ENCODE measurements at places on chromosomes 5 and 9.

GRCh38 chr9:20692554-20692953 is 8.5 kb downstream of the FOCAD start:
- DNase-seq = no peak

DNA sequence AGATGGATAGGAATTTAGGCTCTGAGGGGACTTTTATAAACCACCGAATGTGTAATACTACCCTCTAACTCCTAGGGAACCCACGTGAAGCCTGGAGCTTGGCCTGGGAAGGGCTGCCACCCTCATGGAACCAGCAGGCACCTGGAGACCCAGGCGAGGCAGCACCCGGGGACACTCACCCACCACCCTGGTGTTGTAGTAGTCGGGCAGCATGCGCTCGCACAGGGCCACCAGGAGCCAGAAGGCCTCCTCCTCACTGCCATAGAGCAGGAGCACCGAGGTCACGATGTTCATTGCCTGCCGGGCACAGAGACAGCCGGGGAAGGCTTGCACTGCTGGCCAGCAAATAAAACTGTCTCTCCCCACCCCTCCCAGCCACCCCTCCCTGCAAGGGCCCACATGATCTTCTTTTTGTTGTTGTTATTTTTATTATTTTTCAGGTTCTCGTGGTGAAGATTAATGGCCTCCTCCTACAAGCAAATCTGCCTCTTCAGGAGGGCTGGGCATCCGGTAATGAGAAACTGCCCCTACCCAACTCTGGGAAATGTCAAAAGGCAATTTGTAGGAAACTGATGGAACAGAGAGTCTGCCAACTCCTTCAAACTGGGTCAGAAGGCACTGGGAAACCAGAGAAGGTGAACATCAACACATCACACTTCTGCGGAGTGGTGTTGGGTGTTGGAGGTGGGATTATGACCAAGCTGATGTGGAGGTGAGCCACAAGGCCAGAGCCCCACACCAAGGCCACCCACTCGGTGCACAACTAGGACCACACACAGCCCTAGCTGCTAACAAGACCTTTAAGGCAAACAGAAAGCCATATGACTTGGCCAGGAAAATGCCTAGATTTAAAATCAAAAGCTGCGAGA is 17.4 kb upstream of the MRNIP start:
- DNase-seq = no peak

DNA sequence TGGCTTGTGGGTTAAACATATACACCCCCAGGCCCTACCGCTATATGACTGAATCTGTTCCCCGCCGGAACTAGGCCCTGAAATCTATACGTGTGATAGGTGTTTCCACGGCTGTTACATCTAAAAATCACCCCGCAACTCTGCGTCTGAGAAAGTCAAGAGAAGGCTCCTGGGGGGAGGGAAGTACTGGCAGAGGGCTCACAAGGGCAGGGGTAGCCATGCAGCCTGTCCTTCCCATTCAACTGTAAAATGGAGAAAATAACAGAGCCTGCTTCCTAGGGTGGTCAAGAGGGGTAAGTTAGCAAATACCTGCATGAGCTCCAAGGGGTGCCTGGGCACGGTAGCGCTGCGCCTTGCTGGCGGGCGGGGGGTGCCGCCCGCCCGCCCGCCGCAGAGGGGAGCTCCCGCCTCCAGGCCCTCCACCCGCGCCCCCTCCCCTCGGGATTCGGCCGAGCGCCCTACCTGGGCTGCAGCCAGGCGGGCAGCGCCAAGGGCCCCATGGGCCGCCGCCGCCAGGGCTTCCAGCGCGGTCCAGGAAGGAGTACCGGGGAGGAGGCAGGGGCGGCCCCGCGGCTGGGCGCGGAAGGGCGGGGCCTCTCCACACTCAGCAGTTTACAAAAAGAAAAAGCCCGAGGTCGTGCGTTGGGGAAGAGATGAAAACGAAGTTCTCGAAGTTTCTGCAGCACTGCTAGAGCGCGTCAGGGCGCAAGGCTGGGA is at the start of gene HACD4:
HACD4 (minus strand) TSS at position 550 of the 717 bp plus-strand sequence; CDS start at position 500, 50 bp downstream.
- DNase-seq = peak; percentile 47

GRCh38 chr9:91837981-91838731 is 111.9 kb downstream of the ROR2 start:
- DNase-seq = no peak

DNA sequence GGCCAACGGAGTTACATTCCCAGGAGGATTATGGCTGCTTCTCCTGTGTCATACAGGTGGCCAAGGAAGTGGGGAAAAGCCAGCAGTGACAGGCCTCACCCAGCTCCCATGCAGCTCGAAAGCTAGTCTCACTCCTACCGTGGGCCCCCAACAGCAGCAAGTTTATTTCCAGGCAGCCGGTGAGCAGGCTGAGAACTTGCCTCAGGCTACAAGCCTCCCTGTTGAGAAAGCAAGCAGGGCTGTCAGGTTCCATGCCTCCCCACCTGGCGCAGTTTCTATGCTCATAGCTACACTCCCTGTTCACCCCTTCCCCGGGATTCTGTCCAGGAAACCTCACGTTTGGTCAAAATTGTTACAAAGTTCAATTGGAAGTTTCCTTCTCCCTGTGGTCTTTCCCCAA is 27.5 kb upstream of the DNAH5 start:
- DNase-seq = no peak

- no peak for DNase-seq
Measured at GRCh38 chr5:29889051-29889450, 1304.4 kb upstream of the CDH6 start.

GRCh38 chr9:102072059-102072764 is 333.8 kb upstream of the GRIN3A start:
- DNase-seq = no peak

DNA sequence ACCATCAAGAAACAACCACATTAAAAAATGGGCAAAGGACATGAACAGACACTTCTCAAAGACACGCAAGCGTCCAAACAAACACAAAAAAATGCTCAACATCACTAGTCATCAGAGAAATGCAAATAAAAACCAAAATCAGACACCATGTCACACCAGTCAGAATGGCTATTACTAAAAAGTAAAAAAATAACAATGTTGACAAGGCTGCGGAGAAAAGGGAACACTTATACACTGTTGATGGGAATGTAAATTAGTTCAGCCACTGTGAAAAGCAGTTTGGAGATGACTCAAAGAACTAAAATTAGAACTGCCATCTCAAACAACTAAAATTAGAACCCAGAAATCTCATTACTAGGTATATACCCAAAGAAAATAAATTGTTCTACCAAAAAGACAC is 80.4 kb downstream of the CAAP1 start:
- no peak for DNase-seq

GRCh38 chr5:146173597-146173996 is 8.9 kb downstream of the LARS1 start:
- no peak for DNase-seq

- DNase-seq = no peak
Measured at GRCh38 chr5:157599565-157599964, 24.0 kb upstream of the ADAM19 start.

- DNase-seq = no peak
Measured at GRCh38 chr5:96962540-96962991, 26.7 kb downstream of the LNPEP start.

DNA sequence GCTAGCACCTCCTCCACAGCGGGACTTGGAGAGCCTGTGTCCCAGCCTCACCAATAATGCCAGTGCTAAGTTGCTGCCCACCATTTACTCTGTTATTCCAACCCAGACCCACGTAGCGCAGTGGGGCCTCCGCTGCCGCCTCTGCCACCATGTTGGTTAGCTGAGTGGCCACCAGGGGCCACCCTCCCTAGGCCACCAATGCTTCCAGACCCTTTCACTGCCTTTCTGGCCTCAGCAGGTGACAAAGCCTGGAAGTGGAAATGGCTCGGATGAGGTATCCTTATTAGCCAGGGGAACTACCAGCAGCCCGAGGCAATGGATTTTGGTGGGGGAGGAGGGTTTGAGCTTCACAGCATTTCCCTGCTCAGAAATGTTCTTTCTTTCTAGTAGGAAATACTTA is 110.1 kb downstream of the OSTF1 start:
- DNase-seq = no peak

- no peak for DNase-seq
Measured at GRCh38 chr9:126957687-126958053, 43.1 kb downstream of the RALGPS1 start.

GRCh38 chr9:95230046-95230445 is 87.5 kb downstream of the FANCC start:
- no peak for DNase-seq

- DNase-seq = no peak
Measured at GRCh38 chr5:83255268-83255667, 177.9 kb downstream of the XRCC4 start.

GRCh38 chr9:1231998-1232919 is 182.1 kb downstream of the DMRT2 start:
- no peak for DNase-seq

- DNase-seq = no peak
Measured at GRCh38 chr5:180009581-180009980, 62.0 kb downstream of the RNF130 start.

GRCh38 chr5:39775086-39775796 is 350.5 kb upstream of the DAB2 start:
- no peak for DNase-seq

- DNase-seq = no peak
Measured at GRCh38 chr5:67301285-67301903, 104.8 kb upstream of the CD180 start.

DNA sequence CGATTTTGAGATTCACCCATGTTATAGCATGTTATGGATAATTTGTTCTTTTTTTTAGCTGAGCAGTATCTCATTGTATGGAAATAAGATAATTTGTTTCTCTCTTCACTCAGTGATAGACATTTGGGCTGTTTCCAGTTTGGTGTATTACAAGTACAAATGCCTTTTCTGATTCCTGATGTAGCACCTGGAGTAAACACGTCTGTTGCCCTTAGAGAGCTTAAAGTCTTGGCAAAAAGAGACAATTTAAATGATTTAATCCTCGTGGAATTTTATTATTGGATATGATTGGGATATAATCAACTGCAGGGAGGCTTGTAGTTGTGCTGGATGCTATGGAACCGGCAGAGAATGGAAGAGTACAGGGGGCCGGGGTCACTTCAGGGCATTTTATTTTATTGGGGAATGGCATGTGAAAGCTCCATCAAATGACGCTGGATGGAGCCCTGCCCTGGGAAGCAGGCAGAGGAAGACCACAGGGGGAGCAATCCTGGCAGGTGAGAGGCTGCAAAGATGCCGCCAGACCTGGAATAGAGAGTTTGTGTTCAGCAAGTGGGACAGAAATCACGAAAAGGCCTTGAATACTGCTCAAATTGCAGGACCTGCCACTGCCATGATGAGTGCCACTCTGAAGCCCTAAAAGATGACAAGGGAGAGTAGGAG is 31.0 kb upstream of the TGFBI start:
- no peak for DNase-seq

DNA sequence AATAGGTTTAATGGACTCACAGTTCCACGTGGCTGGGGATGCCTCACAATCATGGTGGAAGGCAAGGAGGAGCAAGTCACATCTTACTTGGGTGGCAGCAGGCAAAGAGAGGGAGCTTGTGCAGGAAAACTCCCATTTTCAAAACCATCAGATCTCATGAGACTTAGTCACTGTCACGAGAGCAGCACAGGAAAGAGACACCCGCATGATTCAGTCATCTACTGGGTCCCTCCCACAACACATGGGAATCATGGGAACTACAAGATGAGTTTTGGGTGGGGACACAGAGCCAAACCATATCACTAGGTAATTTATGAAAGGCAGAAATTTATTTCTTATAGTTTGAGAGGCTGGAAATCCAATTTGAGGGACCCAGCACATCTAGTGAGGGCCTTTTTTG is 40.0 kb downstream of the MTREX start:
- DNase-seq = no peak

DNA sequence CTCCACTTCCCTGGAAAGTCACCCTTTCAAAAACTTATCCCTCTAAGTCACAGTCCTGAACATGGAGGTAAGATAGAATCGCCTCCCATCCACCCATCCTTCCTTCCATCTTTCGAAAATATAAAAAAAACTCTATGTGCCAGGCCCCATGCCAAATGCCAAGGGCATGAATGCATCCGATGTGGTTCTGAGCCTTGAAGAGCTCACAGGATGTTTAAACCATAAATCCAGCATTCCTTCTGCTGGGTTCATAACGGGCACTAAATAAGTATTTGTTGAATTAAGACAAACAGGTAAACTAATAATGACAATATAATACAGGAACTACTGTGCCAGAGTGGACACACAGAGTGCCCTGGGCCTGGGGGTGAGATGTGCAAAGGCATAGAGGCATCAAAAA is 147.3 kb downstream of the TTLL11 start:
- DNase-seq = no peak

DNA sequence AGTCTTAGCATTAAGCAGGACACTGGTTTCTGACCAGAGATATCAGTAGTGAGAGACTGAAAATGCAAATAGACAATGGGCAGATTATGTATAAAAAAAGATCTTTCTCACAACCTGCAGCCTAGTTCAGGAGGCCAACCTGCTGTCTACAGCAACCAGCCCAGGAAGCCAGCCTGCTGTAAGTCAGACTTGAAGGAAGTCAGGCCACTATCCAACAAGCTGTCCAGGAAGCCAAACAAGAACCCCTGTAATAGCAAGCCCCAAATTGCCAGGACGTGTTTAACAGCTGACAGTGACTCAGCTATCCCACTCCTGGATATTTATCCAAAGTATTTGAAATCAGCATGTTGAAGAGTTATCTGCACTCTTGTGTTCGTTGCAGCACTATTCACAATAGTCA is 121.8 kb upstream of the SPIN1 start:
- no peak for DNase-seq

DNA sequence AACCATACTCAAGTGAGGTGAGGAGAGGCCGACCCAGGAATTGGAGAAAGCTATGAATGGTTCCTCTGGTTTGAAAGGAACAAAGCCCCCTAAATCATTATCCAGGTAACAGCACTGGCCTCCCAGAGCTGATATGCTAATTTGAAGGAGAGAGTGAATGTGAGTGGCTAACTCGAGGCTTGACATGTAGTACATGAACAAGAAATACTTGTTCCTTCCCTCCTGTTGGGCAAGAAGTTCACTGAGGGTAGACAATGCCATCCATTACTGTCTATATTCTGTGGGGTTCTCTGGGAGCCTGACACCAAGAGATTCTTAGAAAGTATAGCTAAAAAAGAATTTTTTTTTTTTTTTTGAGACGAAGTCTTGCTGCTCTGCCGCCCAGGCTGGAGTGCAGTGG is 32.5 kb upstream of the ZNF354A start:
- DNase-seq = no peak

- DNase-seq = no peak
Measured at GRCh38 chr9:105232207-105232606, 12.2 kb upstream of the SLC44A1 start.

DNA sequence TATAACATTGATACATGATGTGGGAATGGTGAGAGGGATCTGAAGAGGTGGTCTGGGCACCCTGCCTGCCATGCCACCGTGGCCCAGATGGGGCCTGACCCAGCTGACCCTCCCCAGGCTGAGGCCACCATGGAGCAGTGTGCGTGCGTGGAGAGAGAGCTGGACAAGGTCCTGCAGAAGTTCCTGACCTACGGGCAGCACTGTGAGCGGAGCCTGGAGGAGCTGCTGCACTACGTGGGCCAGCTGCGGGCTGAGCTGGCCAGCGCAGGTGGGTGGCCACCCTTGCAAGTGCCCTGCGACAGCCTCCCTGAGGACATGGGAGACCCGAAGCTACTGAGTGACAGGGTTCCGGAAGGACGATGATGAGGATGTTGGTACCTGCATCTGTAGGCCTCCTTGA is 7.2 kb downstream of the RMND5B start:
- no peak for DNase-seq
